ENCODE measurements at places on chromosomes 13 and 19. TPM values are rescaled to one million over a fixed set of nuclear protein-coding genes. Genes with fewer than 3 reads are reported as not detected.

GRCh38 chr13:73939603-73940002 is 194.6 kb downstream of the KLF12 start:
- no peak overlapping the region for H3K27ac ChIP-seq
- DNase-seq, result no peak
- H3K27me3 ChIP-seq, result no peaks in the 10 kb centered on the region
- no peak overlapping the region for H3K4me3 ChIP-seq
- peaks cover 9% of the 10 kb centered on the region for H3K4me1 ChIP-seq

DNA sequence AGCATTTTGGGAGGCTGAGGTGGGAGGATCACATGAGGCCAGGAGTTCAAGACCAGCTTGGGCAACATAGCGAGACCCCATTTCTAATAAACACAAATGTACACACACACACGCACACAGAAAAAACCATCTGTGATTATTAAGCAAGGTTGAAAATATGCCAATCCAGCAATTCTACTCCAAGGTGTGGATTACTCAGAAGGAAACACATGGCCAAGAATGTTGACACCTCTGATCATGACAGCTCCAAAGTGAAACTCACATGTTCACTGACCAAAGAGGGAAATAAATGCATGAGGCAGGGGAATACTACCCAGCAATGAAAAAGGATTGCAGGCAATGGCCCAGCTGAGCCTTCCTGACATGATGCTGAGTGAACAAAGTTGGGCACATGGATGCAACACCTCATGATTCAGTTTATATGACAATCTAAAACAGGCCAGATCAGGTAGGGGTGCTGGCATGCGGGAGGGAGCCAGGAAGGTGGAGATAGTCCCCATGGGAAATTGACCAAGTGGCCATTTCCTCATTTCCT is 4.4 kb downstream of the DOCK6 start:
- DNase-seq, result no peak
- no peak overlapping the region for H3K27ac ChIP-seq
- H3K27me3 ChIP-seq, result no peaks in the 10 kb centered on the region
- H3K36me3 ChIP-seq, result no peaks in the 10 kb centered on the region
- peaks cover 2% of the 10 kb centered on the region for H3K4me1 ChIP-seq

DNA sequence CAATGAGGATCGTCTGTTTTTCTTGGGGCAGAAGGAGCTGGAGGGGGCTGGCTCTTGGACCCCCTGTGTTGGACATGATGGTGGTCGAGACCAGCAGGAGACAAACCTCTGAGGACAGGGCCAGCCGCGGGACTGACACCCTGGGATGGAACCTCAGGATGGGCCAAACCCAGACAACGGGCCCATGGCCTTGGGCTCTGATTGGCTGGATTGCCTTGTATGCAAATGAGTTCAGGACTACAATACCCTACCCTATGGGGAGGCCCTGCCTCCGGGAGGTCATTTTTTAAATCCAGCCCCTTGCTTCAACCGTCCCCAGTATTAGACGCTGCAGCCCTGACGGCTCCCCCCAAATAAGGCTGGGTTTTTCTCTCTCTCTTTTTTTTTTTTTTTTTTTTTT is 22.0 kb downstream of the SLC5A5 start:
- H3K4me3 ChIP-seq, result no peak overlapping the region
- H3K27ac ChIP-seq, result no peak overlapping the region
- no peaks in the 10 kb centered on the region for H3K4me1 ChIP-seq
- no peaks in the 10 kb centered on the region for H3K27me3 ChIP-seq
- no peak for DNase-seq

- H3K27me3 ChIP-seq, result no peaks in the 10 kb centered on the region
- no peak within 1 kb of the TSS for H3K27ac ChIP-seq
- no peak within 1 kb of the TSS for H3K4me3 ChIP-seq
- no peak for DNase-seq
Measured at GRCh38 chr19:39203372-39204341, at the start of gene SYCN. TSS of gene SYCN (minus strand) at chr19:39204263. CDS start at chr19:39204254, 9 bp downstream.

- H3K4me3 ChIP-seq, result no peak overlapping the region
- no peaks in the 10 kb centered on the region for H3K4me1 ChIP-seq
- no peak for DNase-seq
- H3K27me3 ChIP-seq, result no peaks in the 10 kb centered on the region
- no peaks in the 10 kb centered on the region for H3K36me3 ChIP-seq
Measured at GRCh38 chr13:77222000-77222690, 104.7 kb downstream of the MYCBP2 start.

GRCh38 chr19:35293363-35293739 is 1.4 kb downstream of the MAG start:
- H3K27ac ChIP-seq, result no peak overlapping the region
- no peak for DNase-seq
- H3K36me3 ChIP-seq, result no peaks in the 10 kb centered on the region
- H3K27me3 ChIP-seq, result no peaks in the 10 kb centered on the region
- no peak overlapping the region for H3K4me3 ChIP-seq

Gene SULT2B1
- not detected for total RNA-seq

DNA sequence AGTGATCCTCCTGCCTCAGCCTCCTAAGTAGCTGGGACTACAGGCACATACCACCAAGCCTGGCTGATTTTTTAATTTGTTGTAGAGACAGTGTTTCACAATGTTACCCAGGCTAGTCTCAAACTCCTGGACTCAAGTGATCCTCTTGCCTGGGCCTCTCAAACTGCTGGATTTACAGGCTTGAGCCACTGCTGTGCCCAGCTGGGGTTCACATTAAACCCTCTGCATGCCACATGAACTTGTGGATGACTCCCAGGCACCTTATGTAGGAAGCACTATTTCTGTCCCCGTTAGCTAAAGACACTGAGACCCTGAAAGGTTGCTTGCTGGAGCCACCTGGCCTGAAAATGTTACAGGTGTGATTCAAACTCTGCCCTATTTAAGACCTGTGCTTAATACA is 10.5 kb downstream of the MYH14 start:
- no peak overlapping the region for H3K27ac ChIP-seq
- H3K27me3 ChIP-seq, result no peaks in the 10 kb centered on the region
- H3K4me3 ChIP-seq, result no peak overlapping the region
- H3K36me3 ChIP-seq, result no peaks in the 10 kb centered on the region

DNA sequence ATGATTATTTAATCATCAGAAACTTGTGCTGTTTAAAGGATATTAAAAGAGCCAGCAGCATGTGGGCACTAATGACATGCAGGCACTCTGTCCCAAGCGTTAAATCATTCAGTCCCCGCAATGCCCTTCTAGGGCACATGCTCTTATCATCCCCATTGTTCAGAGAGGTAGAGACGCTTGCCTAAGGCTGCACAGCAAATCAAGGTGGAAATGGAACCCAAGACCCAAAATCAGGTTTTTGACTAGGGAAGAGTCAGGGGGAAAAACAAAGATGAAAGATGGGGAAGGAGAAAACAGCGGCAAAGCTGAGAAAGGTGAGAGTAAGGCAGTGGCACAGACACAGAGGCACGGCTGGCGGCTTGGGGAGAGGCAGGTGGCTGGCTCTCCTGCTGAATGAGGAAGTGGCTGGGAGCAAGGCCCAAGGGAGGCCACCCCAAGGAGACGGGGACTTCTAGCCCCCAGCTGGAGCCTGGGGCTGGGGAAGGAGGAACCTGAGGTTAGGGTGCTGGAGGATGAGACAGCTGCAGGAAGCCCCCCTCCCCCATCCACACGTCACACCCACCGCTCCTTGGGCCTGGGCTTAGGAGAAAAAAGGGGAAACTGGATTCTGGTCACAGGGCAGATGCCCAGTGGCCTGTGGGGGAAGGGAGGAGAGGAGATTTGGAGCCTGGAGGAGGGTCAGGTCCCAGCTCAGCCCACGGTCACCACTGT is 1.0 kb upstream of the TYROBP start:
- H3K36me3 ChIP-seq, result no peaks in the 10 kb centered on the region
- H3K4me1 ChIP-seq, result no peaks in the 10 kb centered on the region
- H3K27me3 ChIP-seq, result no peaks in the 10 kb centered on the region
- no peak for DNase-seq
- H3K27ac ChIP-seq, result peak overlapping the region; percentile 59

DNA sequence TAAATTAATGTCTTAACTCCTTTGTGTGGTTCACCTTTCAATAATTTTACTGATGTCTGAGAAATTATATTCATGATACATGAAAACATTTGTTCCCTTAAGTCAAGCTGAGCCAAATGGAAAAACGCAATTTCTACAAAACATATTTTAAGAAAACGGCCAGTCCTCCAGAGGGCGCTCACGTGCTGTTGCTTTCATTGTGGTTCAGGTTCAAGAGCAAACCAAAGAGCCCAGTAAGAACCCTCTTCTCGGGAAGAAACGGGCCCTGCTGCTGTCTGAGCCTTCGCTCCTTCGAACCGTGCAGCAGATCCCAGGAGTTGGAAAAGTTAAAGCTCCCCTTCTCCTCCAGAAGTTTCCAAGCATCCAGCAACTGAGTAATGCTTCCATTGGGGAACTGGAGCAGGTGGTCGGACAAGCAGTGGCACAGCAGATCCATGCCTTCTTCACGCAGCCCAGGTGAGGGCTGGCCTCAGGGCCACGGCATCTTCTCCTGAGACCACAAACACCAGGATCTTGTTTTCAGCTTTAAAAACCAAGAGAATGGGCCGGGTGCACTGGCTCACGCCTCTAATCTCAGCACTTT is 4.3 kb downstream of the FAAP24 start:
- H3K27ac ChIP-seq, result no peak overlapping the region
- no peaks in the 10 kb centered on the region for H3K36me3 ChIP-seq
- no peak overlapping the region for H3K4me3 ChIP-seq

GRCh38 chr13:42113478-42113877 is 65.0 kb downstream of the DGKH start:
- H3K4me1 ChIP-seq, result peaks cover 4% of the 10 kb centered on the region
- no peaks in the 10 kb centered on the region for H3K27me3 ChIP-seq
- no peak overlapping the region for H3K27ac ChIP-seq
- H3K4me3 ChIP-seq, result no peak overlapping the region

DNA sequence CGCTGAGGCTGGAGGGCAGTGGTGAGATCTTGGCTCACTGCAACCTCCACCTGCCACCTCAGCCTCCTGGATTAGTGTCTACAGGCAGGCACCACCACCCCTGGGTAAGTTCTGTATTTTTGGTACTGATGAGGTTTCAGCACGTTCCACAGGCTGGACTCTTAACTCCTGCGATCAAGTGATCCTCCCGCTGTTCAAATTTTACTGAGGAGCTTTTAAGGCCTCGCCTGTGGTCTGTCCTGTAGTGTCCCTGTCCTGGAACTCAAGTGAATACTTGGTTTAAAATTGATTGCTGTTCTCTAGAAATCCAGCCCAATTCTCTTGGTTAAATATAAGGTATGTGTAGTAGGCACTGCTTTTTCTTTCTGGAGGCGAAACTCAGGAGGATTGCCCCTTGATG is 65.2 kb downstream of the DPRX start:
- H3K27ac ChIP-seq, result no peak overlapping the region
- H3K4me3 ChIP-seq, result no peak overlapping the region
- no peak for DNase-seq
- H3K4me1 ChIP-seq, result no peaks in the 10 kb centered on the region
- no peaks in the 10 kb centered on the region for H3K27me3 ChIP-seq
- no peaks in the 10 kb centered on the region for H3K36me3 ChIP-seq

Gene CASP14
- total RNA-seq, result not detected

GRCh38 chr19:16373079-16373478 is 48.5 kb downstream of the KLF2 start:
- H3K4me3 ChIP-seq, result no peak overlapping the region
- no peak overlapping the region for H3K27ac ChIP-seq
- peaks cover 11% of the 10 kb centered on the region for H3K4me1 ChIP-seq
- no peaks in the 10 kb centered on the region for H3K27me3 ChIP-seq

Gene TMPRSS9
- 0.54 TPM for total RNA-seq

Gene ATP4B
- total RNA-seq, result not detected

DNA sequence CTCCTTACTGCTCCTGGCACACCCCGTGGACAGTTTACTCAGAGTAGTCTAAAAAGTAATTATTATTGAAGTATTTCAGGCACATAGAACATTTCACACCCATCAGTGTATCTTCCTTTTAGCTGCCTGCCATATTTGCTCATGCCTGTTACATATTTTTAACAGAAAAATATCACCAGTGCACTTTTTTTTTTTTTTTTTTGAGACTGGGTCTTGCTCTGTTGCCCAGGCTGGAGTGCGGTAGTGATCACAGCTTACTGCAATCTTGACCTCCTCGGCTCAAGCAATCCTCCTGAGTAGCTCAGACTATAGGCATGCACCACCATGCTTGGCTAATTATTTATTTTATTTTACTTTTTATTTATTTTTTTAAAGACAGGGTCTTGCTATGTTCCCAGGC is 40.7 kb upstream of the GPI start:
- H3K4me3 ChIP-seq, result no peak overlapping the region
- peaks cover 23% of the 10 kb centered on the region for H3K4me1 ChIP-seq
- DNase-seq, result no peak
- H3K27ac ChIP-seq, result no peak overlapping the region
- H3K36me3 ChIP-seq, result peaks cover 39% of the 10 kb centered on the region
- no peaks in the 10 kb centered on the region for H3K27me3 ChIP-seq

DNA sequence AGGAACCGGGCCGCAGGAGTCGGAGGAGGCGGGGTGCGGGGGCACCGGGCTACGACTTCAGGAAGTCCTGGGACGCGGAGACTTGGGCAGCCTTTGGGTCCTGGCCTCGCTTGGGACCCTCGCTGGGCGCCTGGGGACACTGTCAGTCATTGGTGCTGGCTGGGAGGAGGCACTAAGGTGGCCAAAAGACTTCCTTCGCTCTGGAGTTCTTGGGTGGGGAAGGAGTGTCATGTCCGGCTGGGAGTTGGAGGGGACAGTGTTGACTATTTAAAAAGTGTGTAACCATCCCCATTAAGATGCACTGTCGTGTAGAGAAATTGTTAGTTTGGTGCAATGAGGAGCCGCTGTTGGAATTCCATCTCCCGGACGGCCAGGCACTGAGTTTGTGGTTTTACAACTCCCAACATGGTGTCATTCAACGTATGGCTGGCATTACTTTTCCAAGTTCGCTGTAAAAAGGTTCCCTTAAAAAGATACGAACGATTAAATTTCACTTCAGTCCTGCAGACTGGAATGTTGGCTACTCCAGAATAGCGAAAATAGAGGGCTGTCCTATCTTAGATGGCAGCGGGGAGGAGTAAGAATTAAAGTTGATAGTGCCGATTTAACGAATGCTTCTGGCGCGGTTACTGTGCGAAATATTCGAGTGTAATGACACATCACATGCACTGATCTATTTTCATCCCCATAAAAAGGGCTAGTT is 776 bp downstream of the DNAJC3 start:
- peak overlapping the region; percentile 99 for H3K27ac ChIP-seq
- no peaks in the 10 kb centered on the region for H3K36me3 ChIP-seq
- peak overlapping the region; percentile 99 for H3K4me3 ChIP-seq
- H3K4me1 ChIP-seq, result peaks cover 32% of the 10 kb centered on the region

DNA sequence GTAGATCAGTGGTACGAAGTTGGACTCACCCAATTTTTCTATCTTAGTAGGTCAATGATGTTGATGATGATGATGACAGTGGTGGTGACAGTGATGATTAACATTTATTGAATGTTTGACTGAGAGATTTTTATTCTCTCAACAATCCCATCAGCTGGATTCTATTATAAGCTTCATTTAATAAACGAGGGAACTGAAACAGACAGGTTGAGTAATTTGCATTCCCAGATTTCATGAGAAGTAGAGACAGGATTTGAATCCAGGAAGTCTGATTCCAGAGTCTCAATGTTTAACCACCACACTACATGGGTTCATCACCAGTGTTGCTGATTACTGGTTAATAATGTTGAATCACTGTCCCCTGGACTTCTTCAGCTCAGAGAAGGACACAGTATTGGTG is 168.9 kb downstream of the FLT1 start:
- no peaks in the 10 kb centered on the region for H3K36me3 ChIP-seq
- H3K27me3 ChIP-seq, result no peaks in the 10 kb centered on the region
- H3K27ac ChIP-seq, result no peak overlapping the region
- no peak overlapping the region for H3K4me3 ChIP-seq
- H3K4me1 ChIP-seq, result peaks cover 4% of the 10 kb centered on the region
- no peak for DNase-seq

GRCh38 chr19:52237771-52238400 is 31.5 kb upstream of the ZNF766 start:
- no peaks in the 10 kb centered on the region for H3K27me3 ChIP-seq
- DNase-seq, result no peak
- H3K4me3 ChIP-seq, result no peak overlapping the region
- H3K36me3 ChIP-seq, result no peaks in the 10 kb centered on the region
- H3K27ac ChIP-seq, result no peak overlapping the region
